Natural killer cell (primary cell): ENCODE measurements at places on chromosomes 1 and 21.

DNA sequence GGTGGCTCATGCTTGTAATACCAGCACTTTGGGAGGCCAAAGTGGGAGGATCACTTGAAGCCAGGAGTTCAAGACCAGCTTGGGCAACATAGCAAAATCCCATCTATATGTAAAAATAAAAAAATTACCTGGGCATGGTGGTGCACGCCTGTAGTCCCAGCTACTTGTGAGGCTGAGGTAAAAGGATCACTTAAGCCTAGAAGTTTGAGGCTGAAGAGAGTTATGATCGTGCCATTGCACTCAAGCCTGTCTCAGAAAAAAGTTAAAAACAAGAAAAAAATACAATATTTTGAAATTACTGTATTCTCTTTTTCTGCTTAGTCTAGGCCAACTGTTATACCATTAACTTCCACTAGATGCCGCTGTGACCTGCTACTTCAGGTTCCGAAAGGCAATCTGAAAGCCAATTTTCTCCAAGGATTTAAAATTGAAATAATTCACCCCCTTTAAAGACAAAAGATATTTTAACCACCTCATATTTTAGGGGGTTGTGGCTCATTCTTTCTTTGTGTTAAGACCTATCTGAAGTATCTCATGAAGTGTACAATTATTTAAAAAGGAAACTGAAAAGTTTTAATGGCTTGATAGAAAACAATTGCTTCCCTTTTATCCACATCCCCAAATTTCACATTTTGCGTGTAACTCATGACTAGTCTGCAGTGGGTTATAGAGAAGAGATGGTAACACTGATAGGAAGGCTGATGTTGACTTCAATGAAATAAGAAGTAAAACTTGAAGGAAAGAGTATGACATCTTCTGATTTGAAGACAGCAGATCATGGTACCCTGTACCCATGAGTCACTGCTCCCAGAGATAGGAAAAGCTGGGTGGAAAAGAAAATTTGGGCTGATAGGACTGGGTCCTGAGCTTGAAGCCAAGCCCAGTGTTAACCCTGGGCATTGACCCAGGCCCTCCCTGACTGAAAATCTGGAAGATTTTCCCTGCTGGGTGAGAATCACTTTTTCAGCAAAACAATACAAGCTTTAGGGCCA is 24.4 kb upstream of the CLDN14 start:
- no peak for DNase-seq

- DNase-seq, result no peak
These were observed 8.8 kb downstream of the C8A start for GRCh38 chr1:56863265-56863992.

- no peak for DNase-seq
These were observed 28.0 kb downstream of the COL6A2 start for GRCh38 chr21:46125846-46126301.

DNA sequence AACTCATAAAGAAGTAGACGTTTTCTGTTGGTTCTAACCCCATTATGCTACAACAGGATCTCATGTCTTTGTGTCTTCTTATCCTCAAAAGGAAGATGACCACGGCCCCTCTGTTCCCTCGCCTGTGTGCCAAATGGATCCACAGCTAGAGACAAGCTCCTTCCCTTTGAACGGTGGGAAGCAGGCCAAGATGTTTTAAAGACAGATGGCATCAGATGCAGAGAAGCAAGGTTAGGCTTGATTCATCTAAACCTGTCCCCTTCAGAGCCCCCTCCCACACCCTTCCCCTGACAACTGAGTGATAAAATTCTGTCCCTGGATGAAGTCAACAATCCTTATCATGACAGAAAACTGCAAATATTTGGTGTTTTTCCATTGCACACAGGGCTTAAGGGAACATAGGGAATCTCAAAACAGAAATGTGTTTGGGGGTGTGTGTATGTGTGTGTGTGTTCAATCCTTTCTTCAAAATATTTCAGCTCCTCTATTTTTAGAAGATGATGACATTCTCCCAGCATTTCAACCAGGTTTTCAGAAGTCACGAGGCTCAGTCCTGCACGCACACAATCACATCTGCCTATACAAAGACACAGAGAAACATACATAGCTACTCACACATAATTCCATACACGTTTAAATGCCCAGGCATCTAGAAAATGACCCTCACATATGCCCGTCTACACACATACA is 27.8 kb upstream of the FMOD start:
- no peak for DNase-seq

GRCh38 chr1:3173381-3173980 is 104.5 kb downstream of the PRDM16 start:
- DNase-seq, result no peak

DNA sequence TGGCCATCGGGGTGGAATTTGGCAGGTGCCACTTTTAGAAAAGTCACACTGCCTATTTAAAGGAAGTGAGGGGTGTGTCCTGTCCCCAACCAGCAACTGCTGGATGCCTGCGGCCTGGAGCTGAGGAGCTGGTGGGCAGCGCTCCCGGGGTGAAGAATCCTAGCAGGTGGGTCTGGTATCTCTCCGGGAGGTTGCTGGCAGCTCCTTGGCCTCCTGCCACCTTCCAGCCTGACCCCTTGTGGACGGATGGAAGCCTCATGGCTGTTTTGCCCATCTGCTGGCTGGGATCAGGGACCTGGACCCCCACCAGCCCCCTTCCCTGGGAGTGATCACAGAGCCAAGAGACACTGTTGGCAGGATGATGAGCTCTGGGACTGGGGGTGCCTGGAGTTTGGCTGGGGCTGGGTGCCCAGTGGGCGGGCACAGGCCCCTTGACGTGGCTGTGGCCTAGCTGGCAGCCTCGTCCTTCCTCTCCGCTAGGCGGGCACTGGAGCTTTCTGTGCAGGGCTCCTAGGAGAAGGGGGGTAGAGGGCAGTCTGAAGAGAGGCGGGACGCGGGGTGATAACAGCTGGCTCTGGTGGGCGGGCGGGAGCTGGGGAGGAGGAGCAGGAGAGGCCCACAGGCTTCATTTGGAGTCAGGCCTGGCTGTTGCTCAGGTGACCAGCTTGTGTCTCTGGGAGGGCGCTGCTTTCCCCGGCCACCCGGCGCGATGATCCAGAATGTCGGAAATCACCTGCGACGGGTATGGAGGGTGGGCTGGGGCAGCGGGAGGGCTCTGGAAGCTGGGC is at the start of gene ACOT11:
Gene ACOT11, plus strand, starts transcription at position 628 of the 788 bp plus-strand sequence. Its CDS starts 82 bp downstream, at position 710.
- no peak for DNase-seq

DNA sequence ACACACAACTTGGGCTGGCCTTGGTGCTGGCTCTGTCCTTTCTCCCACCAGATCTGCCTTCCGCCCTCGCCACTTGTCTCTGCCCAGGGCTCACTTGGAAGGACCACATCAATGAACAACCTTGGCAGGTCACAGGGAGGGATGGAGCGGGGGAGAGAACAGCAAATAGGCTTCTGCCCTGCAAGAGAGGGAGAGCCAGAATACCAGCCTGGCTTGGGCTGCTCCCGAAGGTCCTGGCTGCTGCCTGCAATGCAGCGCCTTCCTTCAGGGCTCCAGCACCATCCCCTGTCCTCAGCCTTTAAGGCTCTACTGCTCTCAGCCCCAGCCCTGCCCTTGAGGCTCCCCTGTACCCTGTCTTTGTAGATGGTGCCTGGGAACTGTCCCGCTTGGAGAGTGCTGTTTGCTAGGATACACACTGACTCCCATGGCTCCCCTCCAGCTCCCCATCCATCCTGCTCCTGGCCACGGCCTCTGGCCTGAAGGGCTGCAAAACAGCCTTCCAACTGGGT is 43.8 kb downstream of the HIVEP3 start:
- no peak for DNase-seq
